ENCODE measurements at places on chromosomes 3 and 15.

DNA sequence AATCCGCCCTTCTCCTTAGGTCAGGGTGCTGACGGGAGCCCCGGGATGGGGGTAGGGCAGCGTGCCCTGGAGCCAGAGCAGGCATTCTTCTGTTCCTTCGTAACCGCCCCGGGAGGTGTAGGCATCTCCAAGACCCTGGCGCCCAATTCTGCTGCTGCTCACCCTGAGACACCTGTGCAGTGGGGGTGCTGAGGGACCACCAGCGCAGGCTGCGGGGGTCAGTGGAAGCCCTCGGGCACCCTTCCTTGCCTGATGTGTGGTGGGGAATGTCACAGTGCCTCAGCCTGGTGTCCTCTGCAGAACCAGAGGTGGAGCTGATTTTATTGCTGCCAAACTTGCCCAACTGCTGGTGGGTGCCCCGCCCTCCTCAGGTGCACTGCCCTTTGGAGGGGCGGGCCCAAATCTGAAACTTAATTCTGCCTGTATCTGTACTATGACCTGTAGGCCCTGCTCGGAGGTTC lies 7.3 kb downstream of the CSK start:
- DNase-seq, result no peak

DNA sequence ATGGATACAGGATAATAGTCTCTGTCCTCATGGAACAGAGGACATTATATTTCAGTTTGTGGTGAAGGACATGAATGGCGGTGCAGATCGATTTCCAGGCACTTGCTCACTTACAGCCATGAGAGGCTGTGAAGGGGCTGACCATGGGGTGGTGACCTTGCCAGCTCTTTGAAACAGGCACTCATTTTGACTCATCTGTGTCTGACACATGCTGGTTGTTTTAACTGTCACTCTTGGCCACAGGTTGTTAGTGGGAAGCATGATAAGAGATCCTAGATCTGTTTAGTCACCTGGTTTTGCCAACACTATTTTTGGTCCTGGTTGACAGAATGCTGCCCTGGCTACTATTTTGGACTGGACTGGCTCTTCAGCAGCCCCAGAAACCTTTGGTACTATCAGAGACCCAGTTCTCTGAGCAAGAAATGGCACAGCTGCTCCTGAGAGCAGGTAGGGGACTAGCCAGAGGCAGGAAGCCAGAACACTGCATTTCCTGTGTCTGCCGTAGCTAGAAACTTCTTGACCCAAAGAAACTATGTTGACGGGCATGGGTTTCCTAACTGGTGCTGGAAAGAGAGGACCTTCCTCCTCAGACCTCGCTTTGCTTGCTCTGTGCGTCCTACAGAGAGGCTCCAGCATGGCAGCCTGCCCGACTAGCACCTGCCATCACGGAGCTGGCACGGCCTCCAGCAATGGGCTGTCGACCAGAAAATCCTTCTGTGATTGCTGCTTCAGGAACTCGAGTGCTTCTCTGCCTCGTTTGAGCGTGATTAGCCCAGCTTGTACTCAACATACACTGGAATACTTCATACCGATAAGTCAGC lies 6.3 kb downstream of the PXYLP1 start:
- DNase-seq, result no peak

DNA sequence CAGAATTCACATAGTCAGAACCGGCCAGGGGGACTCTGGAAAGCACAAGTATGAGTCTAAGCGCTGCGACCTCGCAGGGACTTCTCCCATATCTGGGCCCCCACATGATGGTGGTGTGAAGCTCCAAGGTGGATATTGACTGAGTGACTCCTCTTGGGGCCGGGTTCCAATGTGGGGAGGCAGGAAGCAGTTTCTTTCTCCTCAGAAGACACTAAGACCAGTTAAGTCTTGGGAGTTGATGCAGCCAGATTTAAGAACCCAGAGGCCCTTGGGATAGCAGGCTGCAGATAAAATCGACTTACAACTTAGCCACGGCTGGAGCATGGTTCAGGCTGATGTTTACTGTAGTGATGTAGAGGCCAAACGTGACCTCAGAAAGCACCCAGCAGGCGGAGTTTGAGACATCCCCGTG lies 55.4 kb upstream of the KLF13 start:
- DNase-seq, result no peak

DNA sequence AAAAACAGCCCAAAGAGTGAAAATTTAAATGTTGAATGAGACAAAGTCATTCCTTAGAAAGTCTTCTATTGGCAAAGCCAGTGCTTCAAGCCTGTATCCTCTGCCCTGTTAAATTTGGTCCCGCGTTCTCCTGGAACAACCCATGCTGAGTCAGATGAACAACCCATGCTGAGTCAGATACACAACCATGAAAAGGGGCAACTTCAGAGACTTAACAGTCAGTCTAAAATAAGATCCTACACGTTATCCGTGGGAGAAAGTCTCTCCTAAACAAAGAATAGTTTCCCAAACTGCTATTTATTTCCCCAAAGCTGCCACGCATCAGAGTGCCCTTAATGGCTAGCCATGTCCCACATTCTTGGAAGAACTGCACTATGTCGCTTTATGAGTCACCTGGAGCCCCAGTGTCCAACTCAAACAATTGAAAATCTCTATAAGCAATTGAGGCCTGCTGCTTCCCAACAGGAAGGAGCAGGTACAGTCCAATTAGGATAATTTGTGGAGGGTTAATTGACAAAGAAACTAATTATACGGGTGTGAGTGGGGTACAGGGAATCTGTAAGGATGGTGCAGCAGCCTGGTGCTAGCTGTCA lies 66.1 kb downstream of the WHAMM start:
- DNase-seq, result no peak

DNA sequence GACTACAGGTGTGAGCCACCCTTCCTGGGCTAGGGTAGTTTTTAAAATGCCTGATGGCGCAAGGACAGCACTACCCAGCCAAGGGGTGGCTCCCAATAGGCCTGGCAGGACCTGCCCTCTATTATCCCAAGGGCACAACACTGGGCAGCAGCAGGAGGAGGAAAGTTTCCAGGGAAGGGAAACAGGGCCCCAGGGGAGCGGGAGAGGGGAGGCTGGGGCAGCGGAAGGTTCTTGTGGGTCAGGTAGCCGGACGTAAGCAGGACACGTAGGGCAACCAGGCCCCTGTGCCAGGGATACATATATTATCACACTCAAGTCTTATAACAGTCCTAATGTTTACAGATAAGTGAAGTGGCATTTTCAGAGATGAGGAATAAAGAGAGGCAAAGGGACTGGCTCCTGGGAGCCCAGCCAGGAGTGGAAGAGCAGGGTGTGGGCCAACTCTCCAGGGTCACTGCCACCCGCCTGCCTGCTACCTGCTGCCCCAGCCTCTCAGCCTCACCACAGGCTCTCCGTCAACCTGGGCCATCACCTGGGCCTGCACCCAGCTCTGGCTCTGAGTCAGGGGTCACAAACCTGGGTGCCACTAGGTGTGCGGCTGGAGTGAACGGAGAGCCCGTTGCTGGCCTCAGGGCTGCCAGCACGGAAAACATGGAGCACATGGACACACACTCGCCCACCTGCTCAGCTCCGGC lies 73.2 kb upstream of the SNRPA1 start:
- DNase-seq, result no peak

DNA sequence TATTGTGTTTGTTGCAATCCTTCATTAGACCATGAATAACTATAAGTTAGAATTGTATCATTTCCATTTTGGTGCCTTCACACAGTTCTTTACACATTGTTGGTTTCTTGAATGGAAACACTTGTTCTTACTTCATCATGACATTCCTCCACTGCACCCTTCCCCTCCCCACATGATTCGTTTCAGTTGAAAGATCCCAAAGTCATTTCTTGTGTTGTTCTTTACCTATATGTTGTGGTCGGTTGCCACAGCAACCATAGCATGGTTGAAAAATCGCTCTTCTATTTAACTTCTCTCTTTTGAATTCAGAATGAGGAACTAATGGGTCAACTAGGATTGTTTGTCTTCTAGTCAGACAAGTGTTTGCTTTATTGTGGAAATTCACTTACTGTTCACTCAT lies 103.3 kb downstream of the IL1RAP start:
- no peak for DNase-seq

DNA sequence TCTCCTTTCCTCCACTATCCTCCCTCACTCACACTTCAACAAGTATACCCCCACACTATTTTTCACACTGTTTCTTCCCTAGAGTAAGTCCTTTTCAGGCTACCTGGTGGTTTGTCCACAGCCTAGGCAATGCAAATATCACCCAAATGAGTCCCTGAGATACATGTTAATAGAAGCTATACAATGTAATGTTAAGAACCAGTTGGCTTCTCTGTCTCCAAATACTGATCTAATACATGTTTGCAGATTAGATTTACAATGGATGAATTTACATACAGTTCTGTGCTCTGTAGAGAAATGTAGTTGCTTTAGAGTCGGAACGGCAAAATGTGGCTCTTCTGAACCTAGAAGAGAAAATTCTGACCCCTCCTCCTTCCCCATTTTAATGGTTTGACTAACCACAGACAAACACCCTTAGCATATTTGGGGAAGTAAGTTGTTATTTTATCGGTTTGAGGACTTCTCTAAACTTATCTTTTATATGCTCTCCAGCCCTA lies 63.6 kb upstream of the MBNL1 start:
- no peak for DNase-seq

- no peak for DNase-seq
These were observed 35.8 kb upstream of the UMPS start for GRCh38 chr3:124694486-124694885.

DNA sequence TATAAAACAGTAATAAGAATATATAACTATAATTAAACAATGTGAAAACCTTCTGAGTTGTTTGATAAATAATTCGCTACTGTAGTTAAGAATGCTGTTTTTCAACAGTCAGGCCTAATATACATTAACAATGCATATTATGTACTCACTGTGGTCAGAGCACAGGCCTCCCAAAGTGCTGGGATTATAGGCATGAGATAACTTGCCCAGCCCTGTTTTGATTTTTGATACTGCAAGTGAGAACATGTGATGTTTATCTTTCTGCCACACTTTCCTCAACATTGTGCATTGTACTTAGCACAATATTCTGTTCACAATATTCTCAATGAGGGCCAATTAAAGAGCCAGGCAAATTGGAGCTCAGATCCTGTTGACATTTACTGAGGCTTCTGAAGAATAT lies 274.5 kb upstream of the RARB start:
- no peak for DNase-seq

DNA sequence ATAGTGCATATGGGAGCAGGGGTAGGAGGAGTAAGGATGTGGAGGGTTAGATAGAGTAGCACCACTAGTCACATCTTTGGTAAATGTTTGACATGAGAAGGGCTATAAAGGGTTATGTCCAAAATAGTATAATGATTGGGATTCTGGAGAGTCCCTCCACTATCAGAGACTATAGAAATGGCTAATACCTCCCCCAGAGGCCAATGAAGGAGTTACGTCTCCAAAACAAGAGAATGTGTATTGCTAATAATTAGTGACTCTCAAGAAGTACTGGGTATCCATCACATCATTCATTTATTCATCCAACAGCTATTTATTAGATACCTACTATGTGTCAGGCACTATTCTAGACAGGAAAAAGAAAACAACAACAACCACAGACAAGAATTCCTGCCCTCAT lies 203.7 kb upstream of the UMPS start:
- DNase-seq, result no peak

- no peak for DNase-seq
These were observed 15.4 kb upstream of the CSPG4 start for GRCh38 chr15:75727851-75728715.

- no peak for DNase-seq
These were observed 45.7 kb downstream of the IDH2 start for GRCh38 chr15:90056529-90056928.

- no peak for DNase-seq
These were observed 8.0 kb downstream of the SH3BP5 start for GRCh38 chr3:15324379-15324808.

GRCh38 chr15:29788433-29789034 lies 33.7 kb downstream of the TJP1 start:
- no peak for DNase-seq

DNA sequence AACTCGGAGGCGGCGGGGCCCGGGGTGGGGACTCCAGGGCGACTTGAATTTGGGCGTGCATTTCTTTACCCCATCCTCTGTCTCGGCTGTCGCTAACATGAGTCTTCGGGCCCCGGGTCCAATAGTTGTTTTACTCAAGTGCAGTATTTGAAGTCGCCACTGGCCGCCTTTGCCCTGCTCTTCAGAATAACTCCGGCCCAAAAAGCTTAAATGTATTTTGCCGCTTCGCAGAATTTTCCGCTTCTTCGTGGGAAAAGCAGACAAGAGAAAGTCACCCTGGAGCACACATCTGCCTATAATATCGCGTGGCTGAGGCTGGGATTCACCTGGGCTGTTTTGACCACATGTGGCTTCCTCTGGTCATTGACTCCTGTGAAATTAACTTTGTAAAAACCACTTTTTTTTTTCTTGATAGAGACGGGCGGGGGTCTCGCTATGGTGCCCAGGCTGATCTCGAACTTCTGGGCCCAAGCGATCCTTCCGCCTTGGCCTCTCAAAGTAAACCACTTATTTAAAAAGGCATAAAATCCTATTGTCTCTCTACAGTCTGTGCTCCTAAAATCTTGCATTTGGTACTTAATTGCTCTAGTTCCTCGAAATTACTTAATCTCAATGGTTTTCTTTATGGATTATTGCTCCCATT lies 676 bp downstream of the CNOT10 start:
- no peak for DNase-seq

DNA sequence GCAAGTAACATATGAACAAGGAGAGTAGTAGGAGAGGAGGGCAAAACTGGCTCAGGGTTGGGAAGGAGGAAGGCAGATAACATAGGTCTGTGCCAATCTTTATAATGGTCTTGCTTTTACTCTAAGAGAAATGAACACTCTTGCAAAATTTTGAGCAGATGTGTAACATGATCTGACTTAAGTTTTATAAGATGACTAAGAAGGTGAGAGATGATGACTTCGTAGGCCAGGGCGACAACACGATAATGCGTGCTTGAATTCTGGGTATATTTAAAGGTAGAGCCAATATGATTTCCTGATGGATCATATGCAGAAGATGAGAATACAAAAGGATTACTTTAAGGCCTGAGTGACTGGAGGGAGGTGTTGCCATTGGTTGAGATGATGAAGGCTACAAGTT lies 265.4 kb upstream of the KCNMB2 start:
- DNase-seq, result no peak

DNA sequence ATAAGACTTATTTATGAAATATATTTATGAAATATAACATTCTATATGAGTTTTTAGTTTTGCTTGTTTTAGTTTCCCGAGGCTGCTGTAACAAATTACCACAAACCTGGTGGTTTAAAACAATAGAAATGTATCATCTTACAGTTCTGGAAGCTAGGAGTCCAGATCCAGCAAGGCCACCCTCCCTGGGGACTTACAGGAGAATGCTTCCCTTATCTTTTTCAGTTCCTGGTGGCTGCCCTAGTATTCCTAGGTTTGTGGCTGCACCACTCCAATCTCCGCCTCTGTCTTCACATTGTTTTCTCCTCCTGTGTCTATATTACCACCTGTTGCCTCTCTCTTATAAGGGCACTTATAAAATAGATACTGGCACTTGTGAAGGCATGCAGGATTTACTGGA lies 877.8 kb downstream of the TUSC7 start:
- DNase-seq, result no peak

GRCh38 chr3:119403201-119403600 lies 60.2 kb downstream of the TMEM39A start:
- DNase-seq, result no peak
